ENCODE measurements at places on chromosomes 5 and 9. TPM values are rescaled to one million over a fixed set of nuclear protein-coding genes. Genes with fewer than 3 reads are reported as not detected.

The CYFIP2 gene
- polyA plus RNA-seq: 24.9 TPM

DNA sequence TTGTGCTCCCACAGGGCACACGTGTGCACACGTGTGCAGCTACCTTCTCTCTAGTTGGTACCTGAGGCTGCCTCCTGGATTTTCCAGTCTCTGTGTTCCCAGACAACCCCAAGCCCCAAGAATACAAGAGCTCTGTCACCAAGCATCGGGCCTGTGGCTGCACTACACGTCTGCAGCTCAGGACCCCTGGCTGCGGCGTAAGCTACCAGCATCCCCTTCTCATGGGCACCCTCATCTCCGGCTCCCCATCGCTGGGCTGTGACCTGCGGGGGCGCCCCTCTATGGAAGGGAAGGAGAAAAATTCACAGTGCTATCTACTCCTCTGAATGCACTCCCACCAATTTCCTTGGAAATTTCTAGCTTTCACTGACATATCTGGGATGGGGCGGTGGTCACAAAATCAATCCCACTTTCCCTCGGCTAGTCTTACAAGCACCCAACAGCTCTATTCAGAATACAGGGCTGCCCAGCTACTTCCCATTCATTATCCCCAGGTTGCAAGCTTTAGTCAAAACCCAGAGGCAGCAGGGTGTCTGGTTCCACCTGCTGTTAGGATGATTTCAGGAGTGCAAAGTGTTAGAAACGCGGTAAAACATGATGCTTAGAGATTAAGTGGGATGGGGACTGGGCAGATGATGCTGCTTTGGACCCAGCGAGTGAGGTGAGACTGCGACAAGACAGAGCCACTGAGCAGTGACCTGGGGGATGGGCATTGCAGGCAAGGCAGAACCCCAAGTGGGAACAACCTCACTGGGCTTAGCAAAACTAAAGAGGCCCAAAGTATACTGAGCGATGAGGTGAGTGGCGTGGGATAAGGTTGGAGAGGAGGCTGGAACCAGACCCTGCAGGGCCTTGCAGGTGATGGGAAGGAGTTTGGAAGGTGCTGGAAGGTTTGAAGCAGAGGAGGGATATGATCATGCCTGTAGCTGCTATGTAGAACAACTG lies 121.7 kb downstream of the KCNIP1 start:
- DNase-seq: no peak

DNA sequence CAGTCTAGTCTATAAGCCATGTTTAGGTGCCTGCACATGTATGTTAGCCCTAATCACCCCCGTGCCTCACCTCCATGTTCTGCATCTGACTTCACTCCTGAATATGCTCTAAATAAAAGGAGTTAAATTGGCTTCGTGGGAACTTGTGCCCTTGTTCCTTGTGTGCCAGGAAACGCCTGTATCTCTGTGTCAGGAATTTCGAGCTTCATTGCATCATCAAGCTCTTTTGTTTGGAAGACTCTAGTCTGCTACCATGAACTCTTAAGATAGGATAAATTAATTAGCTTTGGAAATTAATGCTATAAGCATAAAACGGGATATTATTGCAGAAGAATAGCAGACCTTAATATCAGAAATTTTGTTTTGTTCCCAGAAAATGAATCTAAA lies 99.2 kb downstream of the ADCY2 start:
- peak; percentile 23 for DNase-seq

DNA sequence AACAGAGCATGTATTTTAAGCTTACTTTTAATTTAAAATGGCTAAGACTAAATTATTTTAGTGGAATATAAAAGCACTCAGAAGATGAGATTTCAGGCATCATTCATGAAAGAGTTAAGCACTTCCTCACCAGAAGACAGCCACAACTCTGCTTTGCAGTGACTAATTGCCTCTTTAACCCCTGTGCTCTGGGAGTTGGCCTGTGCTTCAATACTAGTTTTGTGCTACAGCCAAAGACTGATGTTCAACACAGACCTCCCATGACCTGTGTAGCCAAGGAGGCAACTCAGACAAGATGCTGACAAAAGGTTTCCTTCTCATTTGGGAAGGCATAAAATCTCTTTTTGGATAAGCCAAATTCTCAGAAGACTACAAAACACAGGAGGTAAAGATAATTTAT lies 353.5 kb downstream of the FBXL17 start:
- DNase-seq: no peak

- peak; percentile 19 for DNase-seq
Measured at GRCh38 chr5:129717751-129718310, 30.1 kb upstream of the MINAR2 start.

Data from lung (tissue), 17 donors.